ENCODE measurements at places on chromosomes 7 and 10.

GRCh38 chr10:23610626-23611307 is 171.9 kb downstream of the OTUD1 start:
- no peak for DNase-seq

- no peak for DNase-seq
Observed at GRCh38 chr10:23150091-23150490, 42.0 kb upstream of the PTF1A start.

GRCh38 chr10:87060280-87060928 is 34.2 kb downstream of the GLUD1 start:
- DNase-seq: no peak

- DNase-seq: no peak
Observed at GRCh38 chr10:29767968-29768367, 133.2 kb upstream of the SVIL start.

DNA sequence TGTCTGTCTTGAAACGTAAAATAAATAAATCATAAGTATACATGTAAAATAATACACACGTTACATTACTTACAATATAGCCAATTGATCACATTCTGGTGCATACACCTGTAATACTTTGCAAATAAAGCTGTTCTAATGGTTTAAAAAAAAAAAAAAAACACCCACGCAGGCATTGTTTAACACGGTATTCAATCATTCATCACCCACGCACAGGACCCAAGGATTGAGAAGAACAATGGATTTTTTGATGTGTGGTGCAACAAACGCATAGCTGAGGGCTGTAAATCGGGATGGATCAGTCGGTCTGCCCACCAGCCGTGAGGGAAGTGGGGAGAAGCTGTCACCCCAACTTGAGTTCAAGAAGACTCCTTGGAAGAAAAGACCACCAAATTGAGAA is 8.7 kb downstream of the PITRM1 start:
- DNase-seq: no peak

DNA sequence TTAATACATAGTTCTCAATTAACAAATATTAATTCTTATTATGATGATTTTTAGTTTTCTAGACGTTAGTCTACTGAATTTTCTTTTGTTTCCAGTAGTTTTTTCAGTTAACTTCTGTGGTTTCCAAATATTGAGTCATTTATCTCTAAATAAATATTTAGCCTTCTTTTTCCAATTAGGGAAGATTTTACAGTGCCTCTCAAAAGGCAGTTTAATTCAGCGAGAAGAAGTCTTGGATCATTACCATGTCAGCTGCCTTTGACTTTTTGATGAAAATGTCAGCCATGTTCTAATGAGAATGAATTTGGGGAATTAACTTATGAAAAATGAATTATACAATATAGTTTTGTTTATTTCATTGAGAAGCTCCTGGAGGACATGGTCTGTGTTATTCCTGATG is 90.0 kb downstream of the CDK14 start:
- DNase-seq: no peak

- no peak for DNase-seq
Observed at GRCh38 chr7:139103057-139103815, 6.3 kb downstream of the ZC3HAV1 start.

DNA sequence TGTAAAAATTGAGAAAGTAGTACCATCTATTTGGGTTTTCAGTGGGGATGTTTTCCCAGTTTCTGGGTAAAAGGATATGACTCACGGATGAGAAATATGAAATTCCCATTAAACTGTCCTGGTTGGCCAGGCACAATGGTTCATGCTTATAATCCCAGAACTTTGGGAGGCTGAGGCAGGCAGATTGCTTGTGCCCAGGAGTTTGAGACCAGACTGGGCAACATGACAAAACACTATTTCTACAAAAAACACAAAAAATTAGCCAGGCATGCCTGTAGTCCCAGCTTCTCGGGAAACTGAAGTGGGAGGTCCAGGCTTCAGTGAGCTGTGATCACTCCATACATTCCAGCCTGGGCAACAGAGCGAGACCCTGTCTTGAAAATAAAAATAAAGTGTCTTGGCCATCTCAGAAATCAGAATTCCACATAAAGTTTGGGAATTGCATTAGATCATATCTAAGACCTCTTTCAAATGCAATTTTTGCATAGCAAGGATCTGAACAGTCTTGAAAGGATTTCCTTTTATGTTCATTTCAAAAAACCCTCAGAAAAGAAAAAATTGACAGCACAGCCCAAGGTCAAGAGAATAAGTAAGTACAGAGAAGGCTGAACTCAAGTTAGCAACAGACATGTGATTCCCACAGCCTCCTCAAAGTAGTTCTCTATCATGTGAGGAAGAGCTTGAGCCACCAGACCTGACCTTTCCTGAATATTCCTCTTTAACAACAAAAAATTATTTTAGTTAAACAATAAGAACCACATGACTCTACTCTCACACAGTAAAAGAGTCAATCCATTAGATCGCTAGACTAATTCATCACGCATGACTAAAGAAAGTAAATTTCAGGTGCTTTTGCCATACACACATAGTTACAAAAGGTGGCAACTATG is 141.5 kb upstream of the CAV2 start:
- no peak for DNase-seq

DNA sequence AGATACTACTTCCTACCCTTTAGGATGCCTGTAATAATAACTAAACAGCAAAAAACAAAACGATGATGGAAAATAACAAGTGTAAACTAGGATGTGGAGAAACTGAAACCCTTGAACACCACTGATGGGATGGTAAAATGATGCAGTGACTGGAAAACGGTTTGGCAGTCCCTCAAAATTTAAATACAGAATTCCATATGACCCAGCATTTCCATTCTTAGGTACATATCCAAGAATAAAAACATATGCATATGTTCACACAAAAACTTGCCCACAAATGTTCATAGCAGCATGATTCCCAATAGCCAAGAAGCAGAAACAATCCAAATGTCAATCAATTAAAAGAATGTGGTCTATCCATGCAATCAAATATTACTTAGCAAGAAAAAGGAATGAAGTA is 25.8 kb downstream of the SMURF1 start:
- no peak for DNase-seq

- DNase-seq: no peak
Observed at GRCh38 chr7:134690016-134690415, 43.4 kb downstream of the BPGM start.

DNA sequence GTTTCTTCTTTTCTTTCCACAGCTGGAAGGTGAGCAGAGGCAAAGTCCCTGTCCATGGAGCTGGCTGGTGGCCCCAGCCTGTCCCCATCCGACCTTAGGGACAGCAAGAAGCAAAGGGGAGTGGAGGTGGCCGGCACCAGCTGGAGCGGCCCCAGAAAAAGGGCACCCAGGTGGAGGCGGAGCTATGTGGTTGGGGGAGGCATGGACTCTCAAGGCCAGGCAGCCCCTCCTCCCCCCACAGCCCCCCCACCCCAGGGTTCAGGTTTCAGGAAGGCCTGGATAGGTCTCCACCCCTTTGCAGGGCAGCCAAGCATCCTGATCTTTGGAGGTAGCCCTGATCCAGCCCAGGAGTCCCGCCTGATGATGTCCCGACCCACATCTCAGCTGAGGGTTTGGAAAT is at the start of gene SSC4D:
Gene SSC4D (minus strand): TSS at position 161 of the 400 bp plus-strand sequence. CDS start 5,258 bp downstream, outside the sequence.
- DNase-seq: no peak

All from NCI-H1048 (cell line).